ENCODE measurements at places on chromosomes 13 and 19. TPM values are rescaled to one million over a fixed set of nuclear protein-coding genes. Genes with fewer than 3 reads are reported as not detected.

EXOC3L2 gene
- 0.32 TPM for total RNA-seq

PRRG2 gene
- total RNA-seq = 4.8 TPM

SERPINE3 gene
- not detected for total RNA-seq

DNA sequence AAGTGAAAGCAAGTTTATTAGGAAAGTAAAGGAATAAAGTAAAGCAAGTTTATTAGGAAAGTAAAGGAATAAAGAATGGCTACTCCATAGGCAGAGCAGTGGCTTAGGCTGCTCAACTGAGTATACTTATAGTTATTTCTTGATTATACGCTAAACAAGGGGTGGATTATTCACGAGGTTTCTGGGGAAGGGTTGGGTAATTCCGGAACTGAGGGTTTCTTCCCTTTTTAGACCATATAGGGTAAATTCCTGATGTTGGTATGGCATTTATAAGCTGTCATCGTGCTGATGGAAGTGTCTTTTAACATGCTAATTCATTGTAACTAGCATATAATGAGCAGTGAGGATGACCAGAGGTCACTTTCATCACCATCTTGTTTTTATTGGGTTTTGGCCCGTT lies 194.3 kb downstream of the DLEU7 start:
- no peak overlapping the region for H3K4me3 ChIP-seq
- H3K4me1 ChIP-seq = no peaks in the 10 kb centered on the region
- no peaks in the 10 kb centered on the region for H3K27me3 ChIP-seq
- no peak for DNase-seq
- H3K27ac ChIP-seq = no peak overlapping the region

DNA sequence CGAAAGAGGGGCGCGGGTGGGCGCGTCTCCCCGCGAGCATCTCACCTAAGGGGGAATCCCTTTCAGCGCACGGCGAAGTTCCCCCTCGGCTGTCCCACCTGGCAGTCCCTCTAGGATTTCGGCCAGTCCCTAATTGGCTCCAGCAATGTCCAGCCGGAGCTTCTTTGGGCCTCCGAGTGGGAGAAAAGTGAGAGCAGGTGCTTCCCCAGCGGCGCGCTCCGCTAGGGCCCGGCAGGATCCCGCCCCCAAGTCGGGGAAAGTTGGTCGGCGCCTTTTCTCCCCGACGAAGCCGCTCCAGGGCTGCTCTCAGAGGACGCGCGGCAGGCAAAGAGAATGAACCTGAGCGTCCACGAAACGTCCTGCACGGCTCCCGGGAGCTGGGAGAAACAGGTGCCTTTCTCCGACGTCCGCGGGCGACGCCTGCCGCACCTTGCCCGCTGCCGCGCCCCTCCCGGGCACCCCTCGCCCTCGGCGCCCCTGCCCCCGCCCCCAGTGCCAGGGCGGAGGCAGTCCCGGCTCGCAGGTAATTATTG lies 366 bp upstream of the KL start:
- no peaks in the 10 kb centered on the region for H3K4me1 ChIP-seq
- DNase-seq = peak; percentile 73
- peak overlapping the region; percentile 38 for H3K4me3 ChIP-seq
- peaks cover 65% of the 10 kb centered on the region for H3K27me3 ChIP-seq
- H3K27ac ChIP-seq = no peak overlapping the region
- H3K36me3 ChIP-seq = no peaks in the 10 kb centered on the region

DNA sequence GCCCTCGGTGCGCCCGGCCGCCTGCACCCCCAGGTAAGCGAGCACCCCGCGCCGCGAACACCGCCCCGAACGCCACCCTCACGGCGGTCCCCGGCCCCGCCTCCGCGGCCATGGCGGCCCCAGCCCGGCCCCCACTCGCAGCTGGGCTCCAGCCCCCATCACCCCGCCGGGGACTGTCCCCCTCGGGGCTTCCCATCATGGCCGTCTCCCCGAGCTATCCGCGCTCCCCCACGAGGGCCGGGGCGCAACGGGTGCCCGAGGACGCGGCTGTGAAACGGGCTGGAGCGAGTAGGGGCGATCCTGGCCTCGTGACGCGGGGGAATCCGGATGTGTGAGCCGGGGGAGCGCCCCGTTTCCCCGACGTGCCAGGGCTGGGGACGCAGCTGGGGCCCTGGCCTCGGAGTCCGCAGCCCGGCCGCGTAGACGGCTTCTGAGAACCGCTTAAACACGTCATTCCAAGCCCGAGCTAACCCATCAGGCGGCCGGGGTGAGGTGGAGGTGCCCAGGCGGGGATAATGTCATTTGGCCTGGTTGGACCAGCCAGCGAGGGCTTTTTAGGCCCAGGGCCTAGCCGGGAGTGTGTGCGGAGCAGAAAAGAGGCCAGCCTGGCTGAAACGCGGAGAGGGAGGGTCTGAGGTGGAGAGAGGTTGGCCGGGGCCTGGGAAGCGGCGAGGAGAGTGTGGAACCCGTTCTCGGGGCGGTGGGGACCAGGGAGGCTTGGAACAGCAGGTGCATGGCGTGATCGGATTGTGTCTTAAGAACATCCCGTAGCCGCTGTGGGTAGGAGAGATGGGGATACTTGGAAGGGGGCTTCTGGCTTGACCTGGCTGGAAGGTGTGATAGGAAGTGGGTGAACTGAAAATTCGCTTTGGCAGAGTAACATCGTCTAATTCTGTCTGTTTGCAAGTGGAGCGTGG lies 550 bp downstream of the CERS4 start:
- peak overlapping the region; percentile 94 for H3K4me3 ChIP-seq
- H3K36me3 ChIP-seq = peaks cover 31% of the 10 kb centered on the region
- no peak overlapping the region for H3K27ac ChIP-seq
- H3K4me1 ChIP-seq = no peaks in the 10 kb centered on the region
- DNase-seq = peak; percentile 81

DNA sequence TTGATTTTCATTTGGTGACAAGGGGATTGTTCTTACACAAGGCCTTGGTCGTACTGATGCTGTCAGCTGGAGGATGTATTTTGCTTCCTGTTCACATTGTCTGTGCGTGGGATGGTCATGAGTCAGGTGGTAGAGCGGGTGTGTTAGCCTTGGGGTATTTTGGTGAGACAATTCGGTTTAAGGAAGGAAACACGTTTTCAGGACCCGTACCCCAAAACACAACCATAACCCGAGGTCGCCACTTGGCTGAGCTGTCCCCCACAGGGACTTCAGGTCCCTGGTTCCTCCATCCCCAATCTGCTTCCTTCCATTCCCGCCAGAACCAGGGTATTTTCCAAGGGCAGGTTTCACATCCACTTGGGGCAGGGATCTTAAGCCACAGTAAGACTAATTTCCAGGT lies 15.0 kb downstream of the MYO9B start:
- no peak for DNase-seq
- peaks cover 18% of the 10 kb centered on the region for H3K36me3 ChIP-seq
- no peak overlapping the region for H3K4me3 ChIP-seq
- no peak overlapping the region for H3K27ac ChIP-seq

DNA sequence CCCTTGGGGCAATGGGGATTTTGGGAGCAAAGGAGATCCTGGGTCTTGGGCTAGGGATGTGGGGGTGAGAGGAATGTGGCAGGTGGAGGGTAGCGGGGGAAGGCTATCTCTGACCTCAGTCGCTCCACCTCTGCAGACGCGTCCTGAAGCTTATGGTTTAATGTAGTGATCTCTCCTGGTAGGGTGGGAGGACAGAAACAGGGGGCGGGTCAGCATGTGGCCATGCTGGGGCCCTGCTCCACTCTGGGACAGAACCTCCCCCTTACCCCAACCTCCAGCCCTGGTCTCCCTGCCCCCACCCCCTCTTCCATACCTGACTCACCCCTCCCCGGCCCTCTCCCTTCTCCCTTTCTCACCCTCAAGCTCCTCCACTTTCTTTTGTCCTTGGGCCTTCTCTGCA lies 1.4 kb downstream of the BST2 start:
- H3K36me3 ChIP-seq = peaks cover 20% of the 10 kb centered on the region
- DNase-seq = peak; percentile 82
- no peaks in the 10 kb centered on the region for H3K27me3 ChIP-seq
- peak overlapping the region; percentile 57 for H3K27ac ChIP-seq
- peak overlapping the region; percentile 98 for H3K4me3 ChIP-seq

- no peak overlapping the region for H3K4me3 ChIP-seq
- H3K27ac ChIP-seq = no peak overlapping the region
- H3K4me1 ChIP-seq = peaks cover 2% of the 10 kb centered on the region
- H3K36me3 ChIP-seq = peaks cover 15% of the 10 kb centered on the region
These were observed 6.3 kb downstream of the CACTIN start for GRCh38 chr19:3620145-3620816.

DNA sequence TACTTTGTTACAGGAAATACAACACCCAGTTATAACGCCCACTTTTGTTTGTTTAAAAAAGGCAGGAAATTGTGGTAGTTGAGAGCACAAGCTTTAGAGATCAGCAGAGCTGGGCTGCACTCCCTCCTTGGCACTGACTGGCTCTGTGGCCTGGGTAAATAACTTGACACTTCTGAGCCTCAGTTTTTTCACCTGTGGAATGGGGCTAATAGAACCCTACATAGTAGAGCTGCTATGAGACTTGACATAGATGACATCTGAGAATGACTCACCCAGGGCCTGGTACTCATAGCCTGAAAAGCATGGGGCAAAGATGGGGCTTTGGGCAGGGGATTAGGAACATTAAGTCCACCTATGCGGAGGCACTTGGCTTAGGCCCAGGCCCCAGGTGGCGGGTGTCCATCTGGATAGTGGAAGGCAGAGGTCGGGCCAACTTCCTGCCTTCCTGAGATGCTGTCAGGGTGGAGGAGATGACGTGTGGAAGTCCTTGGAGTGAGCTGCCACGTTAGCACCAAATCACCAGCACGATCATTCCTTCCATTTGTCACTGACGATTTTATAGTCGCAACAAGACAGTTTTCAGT lies 159.1 kb downstream of the KATNAL1 start:
- no peaks in the 10 kb centered on the region for H3K4me1 ChIP-seq
- H3K27ac ChIP-seq = no peak overlapping the region
- no peak for DNase-seq
- no peaks in the 10 kb centered on the region for H3K36me3 ChIP-seq
- no peaks in the 10 kb centered on the region for H3K27me3 ChIP-seq
- H3K4me3 ChIP-seq = no peak overlapping the region
